Dermis microvascular lymphatic vessel endothelial cell (primary cell): ENCODE measurements at places on chromosomes 6 and 20. TPM values are rescaled to one million over a fixed set of nuclear protein-coding genes. Genes with fewer than 3 reads are reported as not detected.

SHLD1 gene
- 2.4 and 3.5 TPM in 2 replicates for total RNA-seq

BPI gene
- total RNA-seq, result not detected in 2 replicates

GPLD1 gene
- total RNA-seq, result 0.13 and 0.25 TPM in 2 replicates

RNF144B gene
- total RNA-seq, result 12.0 and 13.9 TPM in 2 replicates

SEL1L2 gene
- not detected in 2 replicates for total RNA-seq

IP6K3 gene
- not detected in 2 replicates for total RNA-seq

GPR31 gene
- total RNA-seq, result not detected in 2 replicates

SLC17A5 gene
- 22.6 and 31.0 TPM in 2 replicates for total RNA-seq

ZSCAN23 gene
- under 0.01 and 0.26 TPM in 2 replicates for total RNA-seq

CASS4 gene
- total RNA-seq, result under 0.01 and 0.13 TPM in 2 replicates

SNRPB gene
- total RNA-seq, result 244 and 305 TPM in 2 replicates

DYNLT2 gene
- total RNA-seq, result 0.51 and 0.76 TPM in 2 replicates

GLO1 gene
- total RNA-seq, result 89.8 and 108 TPM in 2 replicates

R3HDML gene
- total RNA-seq, result not detected in 2 replicates

CNR1 gene
- under 0.01 TPM in 1 of 2 replicates, not detected in the other for total RNA-seq

PNPLA1 gene
- not detected in 2 replicates for total RNA-seq

GRCh38 chr6:155010940-155011339 lies 15.8 kb downstream of the TIAM2 start:
- no peak for DNase-seq

DNA sequence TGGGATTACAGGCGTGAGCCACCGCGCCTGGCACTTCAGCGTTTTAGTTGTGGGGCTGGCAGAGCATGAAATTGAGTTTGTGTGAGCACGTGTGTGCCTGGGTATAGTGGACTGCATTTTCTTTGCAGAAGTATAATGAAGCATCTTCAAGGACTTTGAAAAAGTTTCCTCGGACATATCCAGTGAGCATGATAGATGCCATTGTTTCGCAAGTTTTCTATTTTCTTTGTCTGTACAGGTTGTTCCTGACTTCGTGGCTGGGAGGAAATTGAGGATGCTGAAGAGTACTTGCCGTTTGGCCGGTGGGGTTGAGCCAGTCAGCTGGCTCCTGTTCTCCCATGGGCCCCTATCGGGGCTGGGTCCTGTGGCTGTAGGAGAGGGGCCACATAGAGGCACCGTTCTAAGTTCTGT lies 55.9 kb downstream of the RREB1 start:
- DNase-seq, result no peak

GRCh38 chr6:122495612-122496011 lies 24.0 kb upstream of the SERINC1 start:
- DNase-seq, result no peak

- no peak for DNase-seq
Observed at GRCh38 chr6:78577585-78577984, 289.8 kb upstream of the IRAK1BP1 start.

GRCh38 chr6:25014791-25015560 lies 79.2 kb upstream of the RIPOR2 start:
- peak; percentile 95 for DNase-seq

GRCh38 chr6:88760091-88760490 lies 203.3 kb downstream of the RNGTT start:
- DNase-seq, result no peak

GRCh38 chr20:49052334-49052733 lies 6.2 kb downstream of the CSE1L start:
- no peak for DNase-seq

DNA sequence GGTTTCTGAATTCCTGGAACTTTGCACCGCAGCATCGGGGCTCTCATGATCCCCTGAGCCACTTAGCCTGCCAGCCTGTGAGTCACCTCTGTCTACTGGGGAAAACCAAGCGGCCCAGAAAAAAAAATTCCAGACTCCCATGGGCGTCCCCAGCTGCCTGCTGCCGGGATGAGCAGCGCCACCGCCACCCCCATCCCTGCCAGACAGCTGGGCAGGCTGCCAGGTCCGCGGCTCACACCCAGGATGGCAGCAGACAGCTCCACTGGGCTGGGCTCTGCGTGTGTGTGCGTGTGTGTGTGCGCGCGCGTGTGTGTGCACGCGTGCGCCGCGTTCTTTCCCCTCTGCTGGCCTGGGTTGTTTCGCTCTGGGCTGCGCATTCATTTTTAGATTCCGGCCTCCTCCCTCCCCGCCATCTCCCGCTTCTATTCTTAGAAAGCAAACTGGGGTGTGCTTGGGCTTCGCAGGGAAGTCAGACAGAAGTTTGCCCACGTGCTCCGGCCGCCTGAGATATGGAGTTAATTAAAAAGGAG lies 38.9 kb upstream of the PMEPA1 start:
- DNase-seq, result peak; percentile 85

GRCh38 chr6:137492289-137493217 lies 1.6 kb downstream of the OLIG3 start:
- no peak for DNase-seq

DNA sequence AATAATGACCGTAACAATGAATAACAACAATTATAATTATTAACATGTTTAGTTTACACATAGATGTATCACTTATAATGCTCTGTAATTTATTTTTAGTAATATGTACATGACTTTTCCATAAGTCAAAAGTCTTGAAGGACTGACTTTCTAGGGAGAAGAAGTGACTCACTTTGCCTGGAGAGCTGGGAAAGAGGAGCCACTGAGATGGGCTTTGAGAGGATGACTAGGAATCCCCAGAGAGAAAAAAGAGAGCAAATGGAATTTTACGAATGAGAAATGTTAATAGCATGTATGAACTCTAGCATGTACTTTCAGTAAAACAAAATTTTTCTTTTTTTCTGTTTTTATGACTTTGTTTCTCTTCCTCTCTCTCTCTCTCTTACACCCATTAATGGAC lies 67.8 kb upstream of the RALY start:
- DNase-seq, result no peak

- no peak for DNase-seq
Observed at GRCh38 chr6:45590696-45591184, 213.0 kb upstream of the SUPT3H start.

DNA sequence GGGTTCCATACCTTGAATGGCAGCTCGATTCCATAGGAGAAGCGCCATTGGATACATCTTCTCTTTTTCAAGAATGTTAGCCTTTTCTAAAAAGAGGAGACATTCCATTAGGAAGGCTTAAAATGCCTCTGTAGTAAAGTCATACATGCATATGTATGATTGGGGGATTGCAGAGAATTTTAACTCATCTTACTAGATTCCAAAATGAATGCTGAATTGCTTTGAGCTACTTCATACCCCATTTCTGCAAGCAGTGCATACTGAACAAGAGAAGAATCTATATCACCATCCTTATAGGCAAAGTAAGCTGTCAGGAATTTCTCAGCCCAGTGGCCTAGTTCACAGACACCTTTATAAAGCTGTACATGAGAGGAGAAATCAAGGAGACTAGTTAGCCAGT lies 80.3 kb downstream of the NDUFAF5 start:
- DNase-seq, result no peak

DNA sequence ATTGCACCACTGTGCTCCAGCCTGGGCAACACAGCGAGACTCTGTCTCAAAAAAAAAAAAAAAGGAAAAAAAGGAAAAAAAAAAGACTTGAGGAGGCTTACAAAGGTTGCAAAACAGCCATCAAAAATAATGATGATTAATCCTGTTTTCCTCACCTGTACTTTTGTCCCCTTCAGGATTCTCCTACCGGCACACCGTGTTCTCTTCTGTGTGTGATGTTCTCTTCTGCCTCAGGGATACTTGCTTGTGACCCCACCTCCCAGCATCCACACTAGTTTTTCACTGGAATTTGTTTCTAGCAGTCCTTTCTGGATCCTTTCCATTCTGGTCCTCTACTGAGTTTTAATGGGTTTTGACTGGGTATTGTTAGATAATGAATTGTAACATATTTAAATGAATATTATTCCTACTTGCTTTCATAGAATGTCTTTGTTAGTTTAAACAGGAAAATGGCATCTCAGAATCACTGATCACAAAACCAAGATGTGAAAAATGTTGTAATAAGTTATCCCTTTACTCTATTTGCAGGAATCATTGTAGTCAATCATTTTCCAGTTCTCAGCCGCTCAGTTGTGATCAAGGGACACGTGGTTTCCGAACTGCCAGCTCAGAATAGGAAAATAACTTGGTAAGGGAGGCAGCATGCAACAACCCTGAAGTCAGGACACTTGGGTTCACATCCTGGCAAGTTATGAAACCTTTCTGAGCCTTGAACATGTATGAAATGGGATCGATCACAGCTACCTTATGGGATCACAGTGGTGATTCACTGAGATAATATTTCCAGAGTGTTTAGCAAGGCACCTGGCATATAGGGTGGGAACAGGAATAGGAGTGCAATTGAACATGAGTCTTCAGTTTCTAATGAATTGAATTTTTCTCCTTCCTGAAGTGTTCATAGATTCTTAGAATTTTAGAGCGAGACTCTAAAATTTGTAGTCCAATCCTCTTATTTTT lies 8.5 kb downstream of the C6orf89 start:
- no peak for DNase-seq

- DNase-seq, result no peak
Observed at GRCh38 chr20:57578476-57579165, 17.7 kb downstream of the PCK1 start.

DNA sequence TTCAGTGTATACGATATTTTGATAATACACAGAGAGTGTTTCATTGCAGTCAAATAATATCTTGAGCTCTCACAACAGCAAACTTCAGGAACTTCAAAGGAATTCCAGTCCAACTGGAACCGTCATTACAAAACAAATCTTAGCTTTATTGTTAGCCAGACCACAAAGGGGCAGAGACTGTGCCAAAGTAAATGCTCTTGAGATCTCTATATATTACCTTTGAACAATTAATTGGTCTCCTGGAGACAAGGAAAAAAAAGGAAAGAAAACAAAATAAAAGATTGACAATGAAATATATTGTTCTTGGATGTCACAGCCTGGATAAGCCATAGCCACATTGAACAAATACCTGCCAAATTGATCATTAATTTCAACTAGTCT lies 70.0 kb downstream of the FOXC1 start:
- DNase-seq, result no peak

DNA sequence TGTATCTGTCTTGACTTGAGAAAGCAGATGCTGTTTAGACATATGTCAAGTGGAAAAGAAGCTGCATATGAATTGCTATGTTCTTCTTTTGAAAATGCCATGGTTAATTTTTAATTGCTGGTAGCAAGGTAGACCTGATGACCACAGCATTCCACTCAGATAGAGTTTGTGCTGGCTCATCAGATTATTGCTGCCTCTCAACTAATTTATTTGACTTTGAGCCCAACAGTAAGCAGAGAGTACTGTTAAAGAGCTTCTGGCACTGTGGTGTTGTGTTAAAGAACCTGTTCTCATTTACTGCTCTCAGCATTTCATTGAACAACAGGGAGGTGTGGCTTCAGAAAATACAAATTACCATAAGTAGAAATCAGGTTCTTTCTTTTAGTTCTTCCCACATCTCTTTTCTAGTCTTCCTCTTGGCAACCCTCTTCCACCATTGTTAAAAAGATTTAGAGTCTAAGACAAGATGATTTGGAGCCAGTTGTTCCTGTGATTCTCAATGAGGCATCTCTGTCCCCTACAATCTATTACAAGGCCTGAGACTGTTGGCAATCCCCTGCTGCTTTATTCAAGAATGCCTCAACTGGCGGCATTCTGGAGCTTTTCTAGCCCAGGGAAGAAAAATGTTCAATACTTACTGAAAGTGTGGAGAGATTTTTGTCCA lies 967.6 kb upstream of the GJE1 start:
- no peak for DNase-seq

DNA sequence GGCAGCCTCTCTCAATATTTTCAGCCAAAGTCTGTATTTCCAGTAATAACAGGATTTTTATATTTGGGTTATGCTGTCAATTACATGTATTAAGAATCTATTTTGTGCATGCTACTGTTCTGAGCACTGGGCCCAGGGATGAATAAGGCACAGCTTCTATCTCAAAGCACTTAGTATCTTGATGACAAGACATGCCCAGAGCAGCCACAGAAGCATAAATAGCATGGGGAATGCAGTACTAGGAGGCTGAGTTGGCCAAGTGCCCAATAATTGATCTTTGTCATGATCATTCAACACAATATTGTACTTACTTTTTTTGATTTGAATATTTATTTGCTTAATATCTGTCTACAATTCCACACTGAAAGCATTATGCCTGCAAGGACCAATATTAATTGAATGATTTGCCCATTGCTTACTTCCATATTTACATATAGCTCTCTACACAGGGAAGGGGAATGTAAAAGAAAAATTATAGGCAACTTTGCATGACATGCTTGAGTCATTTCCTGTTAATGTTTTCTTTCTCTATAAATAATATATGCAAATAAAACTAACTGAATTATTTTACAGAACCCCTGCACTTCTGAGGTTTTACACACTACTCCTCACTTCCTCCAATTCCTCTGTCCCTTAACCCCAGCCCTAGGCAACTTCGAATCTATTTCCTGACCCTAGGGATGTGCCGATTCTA lies 298.9 kb upstream of the BMP2 start:
- DNase-seq, result peak; percentile 2

DNA sequence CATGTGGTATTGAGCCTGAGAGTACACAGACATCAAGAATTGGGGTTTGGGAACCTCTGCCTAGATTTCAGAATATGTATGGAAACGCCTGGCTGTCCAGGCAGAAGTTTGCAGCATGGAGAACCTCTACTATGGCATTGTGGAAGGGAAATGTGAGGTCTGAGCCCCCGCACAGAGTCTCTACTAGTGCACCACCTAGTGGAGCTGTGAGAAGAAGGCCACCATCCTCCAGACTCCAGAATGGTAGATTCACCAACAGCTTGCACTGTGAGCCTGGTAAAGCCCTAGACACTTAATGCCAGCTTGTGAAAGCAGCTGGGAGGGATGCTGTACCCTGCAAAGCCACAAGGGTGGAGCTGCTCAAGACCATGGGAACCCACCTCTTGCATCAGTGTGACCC lies 658.2 kb downstream of the HACE1 start:
- DNase-seq, result no peak

DNA sequence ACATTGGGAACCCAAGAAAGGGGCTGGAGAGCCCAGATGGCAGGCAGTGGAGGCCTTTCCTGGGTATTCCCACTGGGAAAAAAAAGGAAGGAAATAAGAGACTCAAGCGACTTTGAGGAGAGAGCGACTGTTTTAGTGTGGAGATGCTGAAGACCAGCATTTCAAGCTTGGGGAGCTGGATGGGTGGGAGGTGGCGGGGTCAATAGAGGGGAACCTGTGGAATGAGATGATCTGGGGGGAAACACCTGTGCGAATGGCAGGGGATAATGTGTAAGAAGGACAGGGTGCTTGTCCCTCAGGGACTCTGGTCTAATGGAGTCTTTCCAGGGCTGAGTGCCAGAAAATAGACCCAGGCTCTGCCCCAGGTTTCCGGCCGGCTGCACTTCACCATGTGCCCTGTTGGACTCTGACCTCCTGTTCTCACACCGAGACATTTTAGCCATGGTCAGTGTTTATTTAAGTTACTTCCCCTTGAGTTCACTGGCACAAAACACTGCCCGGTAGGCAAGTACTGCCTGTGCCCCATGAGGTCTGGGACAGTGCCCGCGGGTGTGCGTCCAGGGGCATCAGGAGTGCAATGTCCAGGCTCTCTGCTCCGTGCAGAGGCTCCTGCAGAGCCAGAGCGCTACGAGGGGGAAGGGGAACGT lies 50.4 kb upstream of the NKX2-2 start:
- DNase-seq, result no peak

- no peak for DNase-seq
Observed at GRCh38 chr6:96702626-96703025, 134.7 kb downstream of the GPR63 start.

GRCh38 chr6:116025405-116025804 lies 35.3 kb downstream of the FRK start:
- DNase-seq, result no peak

- peak; percentile 24 for DNase-seq
Observed at GRCh38 chr6:151757506-151757955, 50.0 kb upstream of the ESR1 start.
